ENCODE measurements at places on chromosomes 4 and X.

DNA sequence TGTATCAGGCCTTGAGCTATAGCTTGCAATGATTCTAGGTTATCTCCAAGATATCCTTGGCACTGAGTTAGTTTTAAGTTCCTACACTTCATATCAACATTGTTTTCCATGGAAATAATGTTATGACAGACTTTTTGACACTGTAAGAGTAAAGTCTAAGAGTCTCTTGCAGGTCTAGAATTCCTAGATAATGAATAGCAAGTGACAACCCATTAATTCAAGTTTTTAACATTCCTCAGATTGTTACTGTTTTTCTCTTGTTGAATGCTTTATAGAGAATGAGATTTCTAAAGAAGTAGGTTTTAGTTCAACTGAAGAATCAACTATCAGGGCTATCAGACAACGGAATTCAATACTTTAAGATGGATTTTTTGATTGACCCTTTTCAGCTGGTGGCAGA, 276.1 kb downstream of the PPP3CA start:
- no peak for DNase-seq

GRCh38 chrX:41339148-41339547, 5.2 kb downstream of the DDX3X start:
- no peak for DNase-seq

GRCh38 chr4:136516371-136516770, 1015.9 kb downstream of the PCDH18 start:
- DNase-seq: no peak

DNA sequence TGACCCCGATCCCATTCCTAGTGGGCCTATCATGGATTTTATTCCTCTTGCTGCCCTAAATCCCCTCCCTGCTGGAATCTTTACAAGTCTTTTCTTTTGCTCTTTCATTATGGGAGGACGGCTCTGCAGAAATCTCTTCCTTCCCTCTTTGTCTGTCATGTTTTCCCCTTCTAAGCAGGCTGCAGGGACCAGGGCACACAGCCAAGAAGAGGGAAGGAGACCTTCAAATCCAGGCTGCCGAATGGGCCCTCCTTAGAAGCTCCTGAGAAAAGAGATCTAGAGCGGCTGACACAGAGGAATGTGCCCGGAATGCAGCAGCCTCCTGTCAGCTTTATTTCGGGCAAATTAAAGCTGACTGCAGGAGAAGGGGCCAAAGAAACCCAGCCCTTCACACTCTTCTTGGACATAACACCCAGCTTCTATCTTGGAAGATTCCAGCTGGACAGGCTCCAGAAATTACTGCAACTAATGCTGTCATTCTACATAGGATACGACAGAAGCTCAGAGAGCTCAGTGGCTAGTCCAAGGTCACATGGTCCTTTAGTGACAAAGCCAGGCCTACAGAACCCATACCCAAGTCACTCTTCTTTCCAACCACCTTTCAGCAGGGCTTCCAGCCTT, 187.8 kb upstream of the NHS start:
- DNase-seq: no peak

- DNase-seq: no peak
Measured at GRCh38 chr4:126271292-126271691, 956.5 kb downstream of the FAT4 start.

Data from stimulated activated CD8-positive, alpha-beta memory T cell treated with anti-CD3 and anti-CD28 coated beads, Interleukin-7, amount 100 ng/mL, for 1 hour (primary cell).